Activated naive CD4-positive, alpha-beta T cell treated with Interleukin-2 at 50 U/mL for 16 hours (primary cell): ENCODE measurements at places on chromosomes 7 and 10.

DNA sequence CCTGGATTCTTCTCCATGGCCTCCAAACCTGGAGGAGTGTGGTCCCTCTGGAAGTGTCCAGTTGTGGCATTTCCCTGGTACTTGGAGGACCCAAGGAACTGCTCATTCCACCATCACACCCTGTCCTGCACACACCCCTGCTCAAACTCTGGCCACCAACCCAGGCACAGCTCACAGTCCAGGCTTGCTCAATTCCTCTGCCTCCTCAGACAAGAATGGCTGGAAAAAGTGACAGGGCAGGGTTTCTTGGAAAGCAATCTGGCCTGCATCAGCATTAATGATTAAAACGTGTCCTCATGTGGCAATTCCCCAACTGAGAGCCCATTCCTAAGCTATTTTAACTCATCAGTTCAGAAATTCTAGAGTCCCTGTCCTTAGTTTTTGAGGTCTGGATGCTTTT lies 17.2 kb upstream of the TPST1 start:
- no peak for DNase-seq

GRCh38 chr10:46096909-46097575 lies 51.0 kb upstream of the MSMB start:
- DNase-seq: no peak

GRCh38 chr10:31099664-31100063 lies 68.0 kb upstream of the ZNF438 start:
- DNase-seq: peak; percentile 57

DNA sequence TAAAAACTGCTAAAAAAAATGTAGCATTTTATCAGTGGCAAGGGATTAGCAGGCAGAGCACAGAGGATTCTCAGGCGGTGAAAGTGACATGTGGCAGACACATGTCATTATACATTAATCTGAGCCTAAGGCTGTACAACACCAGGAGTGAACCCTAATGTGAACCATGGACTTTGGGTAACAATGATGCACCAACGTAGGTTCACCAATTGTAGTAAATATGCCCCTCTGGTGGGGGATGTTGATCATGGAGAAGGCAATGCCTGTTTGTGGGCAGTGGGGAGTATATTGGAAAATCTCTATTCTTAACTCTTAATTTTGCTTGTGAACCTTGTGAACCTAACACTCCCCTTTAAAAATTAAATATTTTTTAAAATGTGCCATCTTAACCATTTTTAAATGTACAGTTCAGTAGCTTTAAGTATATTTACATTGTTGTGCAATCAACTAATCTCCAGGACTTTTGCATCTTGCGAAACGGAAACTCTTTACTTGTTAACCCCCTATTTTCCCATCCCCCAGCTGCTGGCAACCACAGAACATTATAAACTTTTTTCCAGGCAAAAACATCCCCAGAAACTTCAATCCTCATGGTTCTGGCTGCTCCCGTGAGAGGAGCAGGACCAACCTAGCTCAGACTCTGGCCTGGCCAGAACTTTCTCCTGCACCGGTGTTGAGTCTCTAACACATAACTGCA lies 29.9 kb downstream of the LRRC20 start:
- no peak for DNase-seq

GRCh38 chr10:100482181-100482833 lies 19.5 kb downstream of the WNT8B start:
- peak; percentile 66 for DNase-seq

- no peak for DNase-seq
Observed at GRCh38 chr7:83648464-83649241, at the start of gene SEMA3E. SEMA3E (minus strand) TSS chr7:83649139.

- no peak for DNase-seq
Observed at GRCh38 chr10:115706026-115706425, 567.0 kb downstream of the GFRA1 start.

DNA sequence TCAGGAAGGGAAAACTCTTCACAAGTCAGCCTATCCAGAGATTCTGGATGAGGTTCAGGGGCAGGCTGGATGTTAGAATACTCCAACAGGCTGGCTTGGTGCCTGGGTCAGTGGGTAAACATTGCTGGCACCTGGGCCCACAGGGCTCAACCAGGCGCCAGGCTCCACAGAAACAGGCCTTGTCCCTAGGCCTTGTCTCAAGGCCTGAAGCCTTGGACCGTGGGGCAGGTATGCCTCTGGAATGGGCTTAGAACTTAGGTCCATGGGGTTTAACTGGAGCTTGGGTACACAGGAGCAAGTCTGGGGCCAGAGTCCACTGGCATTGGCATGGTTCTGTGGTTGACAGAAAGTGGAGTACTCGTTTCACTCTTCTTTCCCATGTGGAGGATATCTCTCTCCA lies 263.0 kb upstream of the ETV1 start:
- DNase-seq: no peak

- no peak for DNase-seq
Observed at GRCh38 chr7:74441801-74442200, 11.9 kb upstream of the GTF2IRD1 start.

DNA sequence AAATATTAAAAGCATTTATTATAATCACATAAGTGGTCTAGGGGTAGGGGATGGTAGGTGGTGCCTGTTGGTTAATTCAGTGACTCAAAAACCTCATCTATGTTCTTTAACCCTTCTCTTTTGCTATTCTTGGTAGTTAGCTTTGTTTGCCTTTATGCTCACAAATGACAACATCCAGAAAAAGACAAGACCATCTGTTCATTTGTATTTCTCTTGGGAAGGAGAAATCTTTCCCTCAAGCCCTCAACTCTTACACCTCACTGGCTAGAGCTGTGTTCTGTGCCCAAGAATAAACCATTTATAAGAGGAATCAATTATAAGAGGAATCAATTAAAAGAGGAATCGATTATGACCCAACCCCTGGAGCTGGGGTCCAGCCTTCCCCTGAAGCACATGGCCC lies 10.8 kb upstream of the IFRD1 start:
- no peak for DNase-seq

DNA sequence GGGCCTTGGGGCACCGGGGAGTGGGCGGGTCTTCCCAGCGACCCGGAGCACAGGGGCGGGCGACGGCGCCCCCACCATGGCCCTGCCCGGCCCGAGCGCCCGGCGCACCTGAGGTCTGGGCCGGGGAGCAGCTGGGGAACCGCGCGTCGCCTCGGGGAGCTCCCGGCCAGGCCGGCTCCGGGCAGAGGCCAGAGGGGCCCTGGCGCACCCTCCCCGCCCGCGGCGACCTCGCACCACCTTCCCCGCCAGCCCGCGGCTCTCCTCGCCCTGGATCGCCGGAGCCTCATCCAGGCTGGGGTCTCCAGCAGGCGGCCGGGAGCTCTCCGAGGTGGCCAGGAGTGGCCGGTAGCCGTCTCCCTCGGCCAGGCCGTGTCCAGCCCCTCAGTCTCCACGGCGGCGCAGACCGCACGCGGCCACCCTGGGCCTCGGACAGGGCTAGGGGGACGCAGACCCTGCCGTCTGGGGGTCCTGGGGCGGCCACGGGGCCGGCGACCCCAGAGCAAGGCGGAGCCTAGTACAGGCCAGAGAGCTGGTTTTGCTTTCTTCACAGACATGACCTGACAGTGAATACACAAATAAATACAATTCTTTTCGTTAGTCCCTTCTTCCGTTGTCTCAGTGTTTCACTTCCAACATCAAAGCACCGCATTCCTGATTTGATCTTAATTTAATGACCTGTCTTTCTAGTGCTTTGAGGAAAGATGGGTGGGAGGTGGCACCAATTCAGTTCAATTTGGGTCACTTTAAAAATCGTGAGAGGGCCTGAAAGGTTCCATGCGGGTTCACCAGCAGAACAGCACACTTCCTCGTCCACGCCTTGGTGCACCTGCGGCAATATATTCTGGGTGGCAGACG lies 356.9 kb downstream of the DNAJB6 start:
- no peak for DNase-seq

DNA sequence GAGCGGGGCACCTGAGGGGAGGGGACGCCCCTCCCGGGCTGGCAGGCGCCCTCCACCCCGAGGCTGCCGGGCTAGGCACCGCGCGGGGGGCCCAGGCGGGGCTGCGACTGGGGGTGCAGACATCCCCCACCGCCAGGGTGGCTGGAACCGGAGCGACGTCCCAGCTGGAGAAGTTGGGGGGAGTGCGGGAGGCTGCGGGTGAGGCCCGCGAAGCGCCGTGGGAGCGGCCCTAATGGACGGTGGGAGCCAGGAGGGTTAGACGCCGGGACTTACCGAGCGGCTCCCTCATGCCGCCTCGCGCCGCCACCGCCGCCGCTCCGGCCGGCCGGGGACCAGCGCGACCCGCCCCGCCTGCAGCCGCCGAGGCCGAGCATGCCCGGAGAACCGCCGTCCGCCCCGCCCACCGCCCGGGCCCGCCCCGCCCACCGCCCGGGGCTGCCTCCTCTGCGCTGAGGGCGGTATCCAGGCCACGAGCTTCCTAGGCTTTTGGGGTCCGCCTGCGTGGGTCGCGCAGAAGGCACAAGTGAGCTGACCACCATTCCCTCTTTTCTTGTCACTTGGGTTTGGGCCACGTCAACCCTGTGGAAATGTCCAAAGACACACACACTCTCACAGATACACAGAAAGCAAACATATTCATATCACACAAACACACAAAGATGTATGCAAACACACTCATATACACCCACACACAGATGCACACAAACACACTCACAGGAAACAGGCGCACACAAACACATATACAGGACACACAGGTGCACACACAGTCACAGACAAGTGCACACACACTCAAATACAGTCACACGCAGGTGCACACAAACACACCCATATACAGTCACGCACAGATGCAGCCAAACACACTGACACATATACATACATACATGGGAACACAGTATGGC lies at the start of gene JCAD:
TSS of gene JCAD (minus strand) at position 378 of the 899 bp plus-strand sequence. CDS start 11,774 bp downstream, outside the sequence.
- peak; percentile 42 for DNase-seq

GRCh38 chr10:114499630-114500190 lies 95.4 kb upstream of the AFAP1L2 start:
- peak; percentile 79 for DNase-seq
